Astrocyte of the cerebellum (primary cell): ENCODE measurements at places on chromosomes 12 and 14.

GRCh38 chr12:110972866-110973265 lies 52.5 kb upstream of the MYL2 start:
- DNase-seq: no peak

DNA sequence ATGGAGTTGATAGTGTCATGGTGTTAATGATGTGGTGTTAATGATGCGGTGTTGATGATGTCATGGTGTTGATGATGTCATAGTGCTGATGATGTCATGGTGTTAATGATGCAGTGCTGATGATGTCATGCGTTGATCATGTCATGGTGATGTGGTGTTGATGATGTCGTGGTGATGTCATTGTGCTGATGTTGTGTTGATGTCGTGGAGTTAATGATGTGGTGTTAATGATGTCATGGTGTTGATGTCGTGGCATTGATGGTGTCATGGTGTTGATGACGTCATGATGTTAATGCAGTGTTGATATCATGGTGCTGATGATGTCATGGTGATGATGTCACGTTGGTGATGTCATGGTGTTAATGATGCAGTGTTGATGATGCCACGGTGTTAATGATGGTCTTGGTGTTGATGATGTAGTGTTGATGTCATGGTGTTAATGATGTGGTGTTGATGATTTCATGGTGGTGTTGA lies 49.1 kb upstream of the RIMBP2 start:
- DNase-seq: no peak

GRCh38 chr14:60101786-60102185 lies 10.1 kb downstream of the PCNX4 start:
- no peak for DNase-seq

DNA sequence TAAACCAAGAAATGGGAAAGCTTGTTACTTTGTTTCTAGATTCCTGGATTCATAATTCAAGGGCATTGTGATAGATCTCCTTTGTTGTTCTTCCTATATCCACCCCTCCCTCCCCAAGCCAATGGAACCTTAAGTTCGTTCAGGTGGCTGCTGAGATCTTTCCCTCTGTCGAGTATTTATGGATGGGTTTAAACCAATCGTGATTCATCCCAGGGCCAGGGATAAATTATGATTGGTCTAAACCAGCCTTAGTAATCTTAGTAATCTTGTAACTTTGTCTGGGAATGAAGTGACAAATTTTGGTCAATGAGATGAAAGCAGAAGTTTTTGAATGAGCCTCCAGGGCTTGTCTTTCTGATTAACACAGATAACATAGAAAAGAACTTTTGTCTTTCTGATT lies 56.1 kb upstream of the PCED1B start:
- DNase-seq: no peak

DNA sequence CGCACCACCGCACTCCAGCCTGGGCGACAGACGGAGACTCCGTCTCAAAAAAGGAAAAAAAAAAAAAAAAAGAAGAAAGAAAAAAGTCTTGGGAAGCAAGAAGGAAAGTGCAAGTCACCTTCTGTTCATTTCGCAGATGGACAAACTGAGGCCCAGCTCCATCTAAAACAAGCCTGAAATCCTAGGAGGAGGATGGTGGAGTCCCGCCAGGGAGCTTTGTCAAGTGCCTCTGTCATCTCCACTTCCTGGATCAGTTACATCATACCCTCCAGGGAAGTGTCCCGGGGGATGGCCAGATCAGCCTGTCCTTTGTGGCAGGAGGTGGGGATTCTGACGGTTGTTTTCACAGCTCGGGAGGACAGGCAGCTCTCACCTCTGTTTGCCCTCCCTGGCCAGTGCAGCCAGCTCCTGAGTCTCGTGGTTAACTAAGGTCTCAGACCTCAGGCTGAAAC lies 8.7 kb upstream of the SDSL start:
- no peak for DNase-seq

GRCh38 chr12:122403831-122404230 lies 18.6 kb downstream of the CLIP1 start:
- DNase-seq: no peak

- DNase-seq: no peak
Observed at GRCh38 chr12:132807295-132808092, 21.2 kb downstream of the GOLGA3 start.

- DNase-seq: no peak
Observed at GRCh38 chr12:110282300-110282860, 1.3 kb downstream of the ATP2A2 start.

- no peak for DNase-seq
Observed at GRCh38 chr12:18130851-18131250, 40.9 kb upstream of the RERGL start.
